ENCODE measurements at places on chromosomes 4 and X.

DNA sequence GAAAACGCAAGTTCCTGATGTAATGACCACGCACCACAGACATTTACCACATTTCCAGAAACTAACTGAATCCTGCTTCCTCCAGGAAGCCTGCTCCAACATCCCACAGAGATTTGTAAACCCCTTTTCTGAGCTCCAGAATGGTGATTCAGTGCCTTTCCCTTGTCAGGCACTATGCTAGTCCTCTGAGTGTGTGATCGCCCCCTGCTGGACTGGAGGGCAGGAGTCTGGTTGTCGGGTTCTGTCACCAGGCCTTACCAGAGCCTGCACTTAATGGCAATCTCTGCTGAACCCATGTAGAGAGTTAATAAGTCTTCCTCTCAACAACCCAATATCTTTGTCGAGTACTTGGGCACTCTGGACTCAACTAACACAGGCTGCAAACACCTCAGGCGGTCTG, 14.5 kb upstream of the KDM5C start:
- DNase-seq = no peak

GRCh38 chr4:172149329-172149728, 336.1 kb downstream of the GALNTL6 start:
- DNase-seq = no peak

- DNase-seq = no peak
These were observed 19.1 kb downstream of the STARD8 start for GRCh38 chrX:68666580-68666979.

GRCh38 chr4:26015133-26015651, 101.2 kb downstream of the SMIM20 start:
- DNase-seq = no peak

- no peak for DNase-seq
These were observed 384.5 kb downstream of the NAF1 start for GRCh38 chr4:162782096-162782777.

- no peak for DNase-seq
These were observed 44.7 kb downstream of the EVC start for GRCh38 chr4:5755679-5756078.

DNA sequence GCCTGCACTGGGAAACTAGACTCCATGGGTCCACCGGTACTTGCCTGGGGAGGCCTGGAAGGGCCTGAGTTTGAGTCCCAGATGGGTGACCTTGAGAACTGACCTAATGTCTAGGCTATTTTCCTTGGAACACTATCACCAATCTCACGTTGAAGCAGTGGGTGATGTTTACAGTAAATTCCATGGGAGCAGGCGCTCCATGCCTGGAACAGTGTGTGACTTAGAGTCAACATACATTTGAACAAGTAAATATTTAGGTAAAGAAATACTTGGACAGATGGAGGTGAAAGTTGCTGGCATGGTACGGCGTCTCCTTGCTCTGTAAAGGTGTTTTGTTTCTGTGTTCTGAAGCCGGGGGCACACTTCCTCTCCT, 47.5 kb downstream of the TBC1D14 start:
- DNase-seq = no peak

DNA sequence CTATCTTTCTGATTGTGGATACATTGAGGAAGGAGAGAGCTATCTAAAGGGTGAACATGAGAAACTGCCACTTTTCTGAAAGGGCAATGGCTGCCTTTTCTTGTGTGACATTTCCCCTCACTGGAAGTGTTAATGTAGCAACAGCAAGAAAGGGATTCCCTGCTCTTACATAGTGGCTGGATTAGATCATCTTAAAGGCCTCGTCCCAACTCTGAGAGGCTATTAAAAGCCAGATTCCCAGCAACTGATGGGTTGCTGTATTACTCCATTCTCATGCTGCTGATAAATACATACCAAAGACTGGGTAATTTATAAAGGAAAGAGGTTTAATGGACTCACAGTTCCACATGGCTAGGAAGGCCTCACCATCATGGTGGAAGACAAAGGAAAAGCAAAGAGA, 33.7 kb upstream of the ADH7 start:
- DNase-seq = no peak

- peak; percentile 72 for DNase-seq
These were observed 243.8 kb upstream of the JADE1 start for GRCh38 chr4:128565565-128566186.

DNA sequence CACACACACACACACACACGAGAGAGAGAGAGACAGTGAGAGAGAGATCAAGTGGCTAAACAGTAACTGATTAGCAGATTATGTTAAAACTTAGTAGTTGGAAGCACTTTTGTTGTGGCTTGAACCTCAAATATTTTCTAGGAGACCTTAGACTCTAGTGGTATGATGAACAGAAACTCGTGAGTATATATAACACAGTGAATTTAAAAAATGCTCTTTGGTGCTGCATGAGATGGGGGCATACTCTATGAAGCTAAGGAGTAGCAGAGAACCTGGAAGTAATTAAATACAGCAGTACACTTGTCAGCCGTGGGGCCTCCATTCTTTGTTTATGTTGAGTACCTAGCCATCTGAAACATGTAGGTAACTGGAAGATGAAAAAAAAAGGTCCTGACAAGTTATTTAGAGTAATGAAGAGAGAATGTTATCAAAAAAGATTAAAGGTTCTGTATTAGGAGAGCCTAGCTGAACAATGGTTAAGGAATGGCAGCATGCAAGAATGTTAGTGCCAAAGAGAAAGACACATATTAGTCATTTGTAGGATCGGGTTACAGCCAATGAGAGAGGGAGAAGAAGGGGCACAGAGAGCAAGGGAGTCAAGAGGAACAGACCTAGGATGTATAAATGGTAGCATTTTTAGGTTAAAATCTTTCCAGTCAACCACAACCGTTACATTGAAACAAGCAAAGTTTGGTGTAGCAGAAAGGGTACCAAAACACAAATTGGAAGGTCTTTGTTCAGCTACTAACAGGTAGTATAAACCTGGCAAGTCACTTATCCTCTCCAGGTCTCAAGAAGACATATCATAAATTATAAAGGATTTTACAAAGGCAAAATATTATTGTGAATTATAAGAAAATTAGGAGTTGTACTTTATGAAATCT, 316.7 kb upstream of the DIPK2B start:
- DNase-seq = peak; percentile 25

DNA sequence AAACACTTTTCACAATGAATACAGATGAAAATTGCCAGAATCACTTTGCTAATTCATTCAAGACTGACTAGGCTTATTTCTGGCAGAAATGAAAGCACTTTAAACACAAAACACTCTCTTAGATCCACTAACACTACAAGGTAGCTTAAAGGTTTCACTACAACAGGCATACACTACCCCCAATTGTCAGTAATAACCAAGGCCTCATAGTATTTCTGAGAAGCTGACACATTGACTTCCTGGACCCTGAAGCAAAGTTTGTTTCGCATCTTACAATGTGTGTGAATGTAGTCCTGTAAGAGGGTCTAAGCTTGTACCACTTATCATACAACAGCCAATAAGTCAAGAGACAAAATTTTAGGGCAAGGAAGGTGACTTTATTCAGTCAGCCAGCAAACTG, 129.9 kb upstream of the FMR1 start:
- DNase-seq = no peak

- no peak for DNase-seq
These were observed 277.5 kb upstream of the GK2 start for GRCh38 chr4:79685542-79685941.

DNA sequence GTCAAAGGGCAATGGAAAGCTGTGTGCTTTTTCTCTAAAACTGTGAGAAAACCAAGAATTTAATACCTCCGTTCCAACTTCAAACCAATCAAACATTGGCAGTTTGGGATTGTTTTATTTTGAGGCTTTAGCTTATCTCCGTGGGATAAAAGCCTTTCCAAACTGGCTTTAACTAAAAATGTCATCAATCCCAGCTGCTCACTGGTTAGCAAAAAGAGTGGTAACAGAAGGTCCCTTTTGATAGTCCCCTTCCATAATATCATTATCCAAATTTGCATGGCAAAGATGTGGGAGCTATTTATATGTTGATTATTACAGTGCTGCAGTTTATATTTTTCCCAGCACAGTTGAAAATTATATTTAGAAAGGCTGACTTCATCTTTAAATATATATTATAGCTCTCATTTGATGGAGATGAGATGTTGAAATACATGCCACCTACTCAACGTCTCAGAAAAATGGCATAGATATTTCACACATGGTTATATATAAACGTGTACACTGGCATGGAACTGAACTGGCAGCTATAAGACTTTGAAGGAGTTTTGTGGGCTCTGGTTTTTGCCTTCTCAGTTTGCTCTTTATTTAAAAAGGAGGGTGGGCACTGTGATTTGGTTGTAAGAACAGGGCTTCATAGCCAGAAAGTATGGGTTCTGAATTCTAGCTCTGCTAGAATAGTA, 707.1 kb upstream of the SLIT2 start:
- DNase-seq = no peak

DNA sequence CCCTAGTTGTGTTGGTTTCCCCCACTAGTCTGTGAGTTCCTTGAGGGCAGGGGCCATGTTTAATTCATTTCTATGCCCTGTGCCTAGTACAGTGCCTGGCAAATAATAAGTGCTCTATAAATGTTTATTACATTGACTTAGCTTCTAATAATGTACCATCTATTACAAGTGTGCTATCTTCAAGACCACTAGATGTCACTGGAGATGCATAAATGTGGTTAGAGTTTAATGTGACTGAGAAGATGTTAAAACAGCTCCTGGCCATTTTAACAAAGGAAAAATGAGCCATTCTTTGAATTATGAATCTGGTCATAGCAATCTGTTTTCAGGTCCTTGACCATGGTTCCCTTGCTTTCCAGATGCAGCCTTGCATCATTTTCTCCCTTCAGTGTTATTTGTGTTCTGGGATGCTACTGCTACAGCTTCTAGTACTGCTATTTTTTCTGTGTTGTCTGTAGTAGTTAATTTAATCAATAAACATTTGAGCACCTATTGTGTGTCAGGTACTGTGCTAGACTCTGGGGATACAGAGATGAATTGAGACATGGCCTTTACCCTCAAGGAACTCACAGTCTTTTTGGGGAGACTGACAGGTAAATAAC, 43.2 kb downstream of the SLC9A6 start:
- DNase-seq = peak; percentile 77

DNA sequence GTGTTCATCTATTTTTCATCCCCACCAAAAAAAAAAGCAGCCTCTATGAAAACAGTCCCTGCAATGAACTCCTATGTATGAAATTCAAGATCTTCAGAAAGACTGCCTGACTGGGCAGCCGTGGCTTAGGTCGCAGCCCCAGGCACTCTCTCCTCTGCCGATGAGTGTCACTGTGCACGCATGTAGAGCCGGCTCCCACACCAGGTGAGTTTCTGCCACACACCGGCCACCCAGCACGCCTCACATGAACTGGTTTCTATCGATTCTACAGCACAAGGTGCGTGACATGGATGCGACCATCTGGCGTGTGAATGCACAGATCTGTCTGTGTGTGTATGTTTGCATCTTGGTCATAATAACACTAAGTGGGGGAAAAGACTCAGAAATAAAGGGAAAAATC, 140.4 kb downstream of the AFAP1 start:
- no peak for DNase-seq
